Mammary epithelial cell (primary cell): ENCODE measurements at places on chromosomes 5 and 9. TPM values are rescaled to one million over a fixed set of nuclear protein-coding genes. Genes with fewer than 3 reads are reported as not detected.

Gene ZDHHC11
- total RNA-seq: 6.0 TPM

Gene PRSS3
- 24.4 and 27.6 TPM in 2 replicates for total RNA-seq

Gene ALDH1A1
- total RNA-seq: 0.33 TPM

Gene NUTM2G
- not detected for total RNA-seq

Gene RNF180
- total RNA-seq: 9.3 TPM
